ENCODE measurements at places on chromosomes 4 and X. TPM values are rescaled to one million over a fixed set of nuclear protein-coding genes. Genes with fewer than 3 reads are reported as not detected.

- no peaks in the 10 kb centered on the region for H3K36me3 ChIP-seq
- no peak for DNase-seq
- no peaks in the 10 kb centered on the region for H3K4me1 ChIP-seq
These were observed 745.3 kb downstream of the RPA4 start for GRCh38 chrX:97628807-97629596.

DNA sequence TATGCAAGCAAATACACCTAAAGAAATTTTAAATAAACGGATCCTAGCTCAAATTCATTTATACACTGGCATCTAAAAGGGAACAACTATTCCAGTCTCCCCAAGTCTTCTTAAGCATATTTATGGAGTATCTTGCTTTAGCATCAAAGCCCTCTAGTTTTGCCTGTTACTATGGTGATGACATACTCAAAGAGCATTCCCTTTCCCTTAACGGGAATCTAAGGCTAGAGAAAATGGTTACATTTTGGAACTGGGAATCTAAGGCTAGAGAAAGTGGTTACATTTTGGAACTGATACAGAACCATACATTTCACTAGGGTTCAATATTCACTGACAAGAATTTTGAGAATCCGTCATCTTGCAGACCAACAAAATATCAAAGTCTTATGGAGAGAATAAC lies 271.2 kb downstream of the CHIC1 start:
- no peak overlapping the region for H3K4me3 ChIP-seq
- H3K4me1 ChIP-seq = no peaks in the 10 kb centered on the region
- H3K27ac ChIP-seq = no peak overlapping the region
- peaks cover 4% of the 10 kb centered on the region for H3K27me3 ChIP-seq
- H3K36me3 ChIP-seq = no peaks in the 10 kb centered on the region

Gene GLUD2
- 0.91 TPM for total RNA-seq

DNA sequence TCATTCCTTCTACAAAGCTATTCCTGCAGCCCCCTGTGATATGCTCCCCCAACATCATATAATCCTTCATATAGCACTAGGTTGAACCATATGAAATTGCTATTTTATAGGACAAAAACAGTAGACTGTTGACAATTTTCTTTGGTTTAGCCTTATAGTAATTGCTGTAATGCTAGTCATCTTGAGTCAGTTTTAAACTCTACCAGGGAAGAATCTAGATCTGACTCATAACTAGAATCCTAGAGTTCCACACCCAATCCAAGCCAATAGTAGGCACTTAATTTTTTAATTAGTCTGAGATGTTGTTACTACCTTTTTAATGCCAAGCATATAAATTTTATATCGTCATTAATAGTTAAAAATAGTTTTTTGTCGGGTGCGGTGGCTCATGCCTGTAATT lies 136.8 kb downstream of the CHRNA9 start:
- no peaks in the 10 kb centered on the region for H3K27me3 ChIP-seq
- H3K4me3 ChIP-seq = no peak overlapping the region
- H3K4me1 ChIP-seq = peaks cover 6% of the 10 kb centered on the region
- no peak for DNase-seq
- peak overlapping the region; percentile 3 for H3K27ac ChIP-seq
- H3K36me3 ChIP-seq = no peaks in the 10 kb centered on the region

Gene EGF
- total RNA-seq = 0.34 TPM

GRCh38 chr4:89129080-89129640 lies 17.8 kb downstream of the TIGD2 start:
- H3K4me3 ChIP-seq = no peak overlapping the region
- H3K27ac ChIP-seq = no peak overlapping the region
- no peaks in the 10 kb centered on the region for H3K36me3 ChIP-seq
- DNase-seq = no peak
- H3K4me1 ChIP-seq = no peaks in the 10 kb centered on the region
- peaks cover 6% of the 10 kb centered on the region for H3K27me3 ChIP-seq

Gene NLRP2B
- not detected for total RNA-seq

DNA sequence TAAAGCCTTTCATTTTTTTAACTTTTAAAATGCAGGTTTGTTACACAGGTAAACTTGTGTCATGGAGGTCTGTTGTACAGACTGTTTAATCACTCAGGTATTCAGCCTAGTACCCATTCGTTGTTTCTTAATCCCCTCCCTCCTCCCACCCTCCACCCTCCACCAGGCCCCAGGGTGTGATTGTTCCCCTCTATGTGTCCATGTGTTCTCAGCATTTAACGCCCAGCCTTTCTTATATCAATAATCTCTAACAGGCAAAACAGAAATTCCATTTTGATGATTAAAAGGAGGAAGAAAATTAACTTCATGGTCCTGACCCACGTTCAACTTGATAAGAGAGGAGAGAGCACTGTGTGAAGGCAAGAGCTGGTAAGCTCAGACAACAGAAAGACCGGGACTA lies 75.1 kb downstream of the TSPAN5 start:
- no peak for DNase-seq
- no peak overlapping the region for H3K4me3 ChIP-seq
- H3K27me3 ChIP-seq = no peaks in the 10 kb centered on the region
- no peaks in the 10 kb centered on the region for H3K36me3 ChIP-seq
- peaks cover 35% of the 10 kb centered on the region for H3K4me1 ChIP-seq

Gene CT45A1
- total RNA-seq = not detected

DNA sequence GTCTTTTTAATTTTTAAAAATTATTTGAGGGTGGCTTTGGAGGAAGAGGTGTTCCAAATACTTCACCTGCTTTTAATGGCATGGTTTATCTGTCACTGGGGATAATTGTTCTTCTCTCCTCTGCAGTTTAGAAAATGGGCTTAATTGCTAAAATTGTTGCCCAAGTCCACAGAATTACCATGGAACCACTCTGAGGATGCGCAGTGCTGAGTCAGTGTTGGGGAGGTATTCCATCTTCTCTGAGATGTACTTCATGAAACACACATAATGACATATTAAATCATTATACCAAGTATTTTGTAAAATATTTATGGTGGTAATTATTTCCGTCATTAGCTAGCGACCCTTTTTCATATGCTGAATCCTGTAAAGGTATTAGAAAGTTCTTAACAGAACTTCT lies 8.0 kb downstream of the ASB5 start:
- H3K4me3 ChIP-seq = no peak overlapping the region
- no peaks in the 10 kb centered on the region for H3K4me1 ChIP-seq
- H3K27ac ChIP-seq = no peak overlapping the region
- DNase-seq = no peak
- no peaks in the 10 kb centered on the region for H3K36me3 ChIP-seq
- H3K27me3 ChIP-seq = peaks cover 6% of the 10 kb centered on the region

- H3K4me1 ChIP-seq = no peaks in the 10 kb centered on the region
- H3K27me3 ChIP-seq = no peaks in the 10 kb centered on the region
- no peak overlapping the region for H3K27ac ChIP-seq
- H3K4me3 ChIP-seq = no peak overlapping the region
- no peak for DNase-seq
These were observed 208.4 kb upstream of the TRAM1L1 start for GRCh38 chr4:117293784-117294183.

GRCh38 chrX:11733614-11734013 lies 24.4 kb upstream of the MSL3 start:
- no peak overlapping the region for H3K27ac ChIP-seq
- H3K36me3 ChIP-seq = no peaks in the 10 kb centered on the region
- H3K4me3 ChIP-seq = no peak overlapping the region
- H3K4me1 ChIP-seq = no peaks in the 10 kb centered on the region

DNA sequence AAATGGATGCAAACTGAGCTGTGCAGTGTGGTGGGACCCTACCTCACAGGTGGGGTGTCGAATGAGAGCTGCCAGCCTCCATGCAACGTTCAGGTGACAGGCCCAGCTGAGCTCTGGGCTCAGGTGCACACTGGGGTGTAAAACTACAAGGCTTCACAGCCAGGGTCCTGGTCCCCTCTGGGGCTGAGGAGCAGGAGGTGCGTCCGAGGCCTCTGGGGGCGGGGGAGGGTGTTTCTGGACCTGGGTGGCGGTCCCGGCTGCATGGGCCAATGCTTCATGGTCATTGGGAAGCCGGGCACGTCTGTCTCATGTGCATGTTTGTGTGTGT lies 26.5 kb upstream of the SORCS2 start:
- DNase-seq = no peak
- H3K27ac ChIP-seq = no peak overlapping the region
- H3K4me1 ChIP-seq = no peaks in the 10 kb centered on the region
- H3K27me3 ChIP-seq = peaks cover 2% of the 10 kb centered on the region

Gene MTMR8
- 4.1 TPM for total RNA-seq
